ENCODE measurements at places on chromosomes 2 and 18.

- no peak for DNase-seq
These were observed 13.6 kb upstream of the TTR start for GRCh38 chr18:31578126-31578525.

DNA sequence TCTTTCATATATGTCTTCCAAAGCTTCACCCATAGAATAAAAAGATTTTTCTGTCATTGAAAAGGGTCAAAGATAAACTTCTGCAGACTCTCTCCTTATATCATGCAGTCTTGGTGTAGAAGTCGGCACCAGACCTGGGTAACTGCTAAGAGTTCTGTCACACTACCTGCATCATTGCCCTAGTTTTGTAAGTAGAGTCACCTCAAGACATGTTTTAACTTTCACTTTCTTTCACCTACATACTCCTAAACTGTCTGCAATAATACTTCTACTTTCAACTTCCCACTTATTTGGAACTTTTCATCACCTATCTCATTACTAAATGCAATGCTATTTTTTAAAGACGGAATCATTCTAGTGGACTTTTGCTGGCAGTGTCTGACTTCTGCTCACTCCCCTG is 475.6 kb upstream of the VRK2 start:
- DNase-seq = no peak

DNA sequence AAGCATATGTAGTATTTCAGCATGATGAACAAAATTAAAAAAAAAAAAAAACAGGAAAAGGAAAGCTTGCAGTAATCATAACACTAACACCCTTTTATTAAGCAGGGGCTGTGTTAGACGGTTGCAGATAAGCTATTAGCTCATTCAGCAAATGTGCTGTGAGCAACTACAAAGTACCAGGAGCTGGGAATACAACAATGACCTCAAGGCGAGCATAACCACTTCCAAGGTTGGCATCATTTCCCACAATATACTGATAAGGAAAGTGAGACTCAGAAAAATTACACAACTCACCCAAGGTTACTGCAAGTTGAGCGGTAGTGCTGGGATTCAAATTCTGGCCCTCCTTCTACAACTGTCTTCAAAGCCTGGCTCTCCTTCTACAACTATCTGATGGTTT is 38.2 kb upstream of the ACTR3 start:
- no peak for DNase-seq

GRCh38 chr2:17791121-17791816 is 25.0 kb upstream of the MSGN1 start:
- DNase-seq = no peak

DNA sequence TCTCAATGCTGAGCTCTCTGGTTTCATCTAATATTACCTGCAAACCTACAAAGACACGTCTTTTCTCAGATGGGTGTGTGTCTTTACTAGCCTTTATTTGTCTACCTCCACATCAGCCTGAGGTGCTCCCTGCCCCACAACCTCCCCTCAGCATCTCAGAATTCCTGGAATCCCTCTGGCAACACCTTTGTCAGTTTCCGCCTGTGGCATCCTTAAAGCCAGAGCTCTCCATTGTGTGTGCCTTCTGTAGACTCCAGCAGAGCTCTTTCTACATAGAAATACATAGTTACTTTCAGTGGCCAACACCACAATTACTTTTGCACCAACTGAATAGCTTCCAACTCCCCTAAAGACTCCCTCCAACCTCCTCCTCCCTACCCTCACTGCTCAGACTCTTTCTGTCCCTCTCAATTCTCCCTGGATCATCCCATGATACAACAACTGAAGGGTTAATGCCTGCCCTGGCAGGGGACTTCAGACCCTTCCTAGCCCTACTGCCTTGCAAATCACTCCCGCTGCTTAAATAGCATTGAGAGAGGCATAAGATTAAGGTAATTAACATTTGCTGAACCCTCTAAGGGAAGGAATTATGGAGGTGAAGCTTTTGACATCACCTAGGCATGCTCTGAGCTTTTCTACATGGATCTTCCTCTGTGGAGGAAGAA is 39.6 kb upstream of the RMDN2 start:
- DNase-seq = no peak

GRCh38 chr2:101175991-101176390 is 24.8 kb upstream of the TBC1D8 start:
- no peak for DNase-seq

All from OCI-M1 (cell line).